ENCODE measurements at places on chromosomes 7 and 10.

DNA sequence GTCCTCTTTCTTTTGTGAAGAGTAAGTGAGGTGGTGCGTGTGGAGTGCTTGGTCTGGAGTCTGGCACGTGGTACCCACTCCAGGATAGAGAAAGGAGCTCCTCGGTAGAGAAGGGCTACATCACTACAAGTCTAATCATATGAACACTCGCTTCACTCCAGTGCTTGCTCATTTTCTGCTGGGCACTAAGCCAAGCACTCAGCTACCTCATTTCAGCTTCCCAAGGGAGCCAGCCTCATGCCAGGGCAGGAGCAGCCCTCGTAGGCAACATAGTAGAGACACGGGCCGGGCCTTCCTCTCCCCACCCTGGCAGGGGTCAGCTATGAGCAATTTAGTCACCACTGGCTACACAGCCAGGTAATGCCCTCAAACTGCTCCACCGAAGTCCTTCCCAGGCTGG, 11.4 kb upstream of the HSPA12A start:
- DNase-seq: no peak

DNA sequence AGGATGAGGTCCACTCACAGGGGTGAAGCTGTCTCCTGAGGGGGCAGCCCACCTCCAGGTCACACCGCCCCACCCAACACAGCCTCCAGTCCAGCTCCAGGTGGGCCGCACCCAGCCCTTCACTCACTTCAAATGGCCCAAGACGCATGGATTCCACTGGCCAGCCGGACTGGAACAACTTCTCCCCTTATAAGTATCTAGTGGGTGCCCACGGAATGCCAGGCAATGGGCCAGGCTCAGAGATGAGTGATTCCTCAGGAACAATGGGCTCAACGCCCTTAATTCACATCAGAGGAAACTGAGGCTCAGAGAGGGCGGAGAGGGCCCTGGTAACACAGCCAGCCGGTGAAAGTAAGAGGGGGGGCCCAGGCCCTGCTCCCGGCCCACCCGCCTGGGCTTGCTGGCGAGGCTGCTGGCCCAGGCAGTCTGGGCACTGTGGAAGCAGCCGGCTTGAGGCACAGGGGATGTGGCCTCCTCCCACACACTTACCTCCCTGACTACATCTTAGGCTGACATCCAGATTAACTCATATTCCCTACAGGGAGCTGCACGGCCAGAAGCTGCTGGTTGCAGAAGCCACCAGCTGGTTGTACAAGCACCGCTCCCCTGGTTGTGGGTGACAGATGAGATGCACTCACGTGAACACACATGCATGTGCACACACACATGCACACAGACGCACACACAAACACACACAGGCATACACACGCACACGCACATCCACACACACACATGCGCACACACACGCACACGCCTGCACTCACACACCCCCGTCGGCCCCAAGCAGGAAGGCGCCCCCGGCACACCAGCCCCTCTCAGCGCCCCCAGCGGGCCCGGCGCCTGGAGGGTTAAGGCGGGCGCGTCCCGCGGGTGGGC, 1.0 kb upstream of the FAM20C start:
- peak; percentile 43 for DNase-seq

GRCh38 chr7:2688409-2689342, 674 bp downstream of the AMZ1 start:
- DNase-seq: no peak

DNA sequence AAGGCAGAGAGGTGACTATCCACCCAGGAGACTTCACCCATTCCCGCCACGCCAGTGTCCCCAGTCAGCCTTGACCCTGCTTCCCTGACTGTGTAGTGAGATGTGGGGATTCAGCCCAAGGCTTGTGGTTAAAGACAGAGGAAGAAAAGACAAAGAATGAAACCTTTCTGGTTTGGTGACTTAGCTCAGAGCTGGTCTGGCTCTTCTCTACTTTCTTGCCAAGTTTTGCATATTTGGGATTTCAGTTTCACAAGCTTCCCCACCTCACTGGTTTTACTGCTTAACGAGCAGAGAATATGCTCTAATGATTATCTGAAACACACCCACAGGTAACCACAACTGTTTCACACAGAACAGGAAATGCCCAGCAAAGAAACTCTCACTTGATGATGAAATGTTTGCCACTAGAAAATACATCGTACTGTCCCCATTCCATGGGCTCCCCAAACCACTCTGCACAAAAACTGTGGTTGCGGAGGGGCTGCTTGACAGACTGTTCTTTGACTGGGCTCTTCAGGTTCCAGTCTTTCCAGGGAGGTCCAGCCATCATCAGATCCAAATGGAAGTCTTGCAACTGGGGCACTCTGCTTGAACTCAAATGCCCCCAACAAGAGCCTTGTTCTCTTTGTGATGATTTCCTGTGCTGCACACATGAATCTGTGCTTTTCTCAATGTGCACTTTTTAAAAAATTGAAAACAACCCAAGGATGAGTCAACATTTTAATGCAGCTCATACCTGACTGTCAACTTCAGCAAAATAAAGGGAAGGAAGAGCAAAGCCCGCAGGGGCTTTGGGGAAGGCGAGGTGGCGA, 95.5 kb downstream of the CTBP2 start:
- DNase-seq: peak; percentile 66

GRCh38 chr7:26293569-26294308, 2.1 kb downstream of the SNX10 start:
- DNase-seq: no peak

- DNase-seq: no peak
Measured at GRCh38 chr10:50615658-50616057, 8.1 kb downstream of the SGMS1 start.

GRCh38 chr10:78038105-78038504, 4.4 kb downstream of the RPS24 start:
- DNase-seq: no peak

DNA sequence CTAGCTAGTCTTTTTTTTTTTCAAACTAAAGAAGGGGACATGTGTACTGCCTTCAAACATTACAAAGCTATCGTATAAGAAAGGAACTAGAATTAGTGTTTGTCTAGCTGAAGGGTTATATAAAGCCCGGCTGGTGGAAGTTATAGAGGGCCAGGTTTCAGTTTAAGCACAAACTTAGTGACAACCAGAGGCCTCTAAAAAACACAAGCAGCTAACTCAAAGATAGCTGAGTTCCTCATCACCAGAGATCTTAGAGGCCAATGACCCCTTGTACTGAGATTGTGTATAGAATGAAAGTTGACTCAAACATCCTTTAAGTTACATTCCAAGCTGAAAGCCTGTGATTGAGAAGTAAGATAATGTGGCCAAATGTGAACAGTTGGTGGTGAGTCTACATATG, 28.1 kb upstream of the SGMS1 start:
- no peak for DNase-seq

DNA sequence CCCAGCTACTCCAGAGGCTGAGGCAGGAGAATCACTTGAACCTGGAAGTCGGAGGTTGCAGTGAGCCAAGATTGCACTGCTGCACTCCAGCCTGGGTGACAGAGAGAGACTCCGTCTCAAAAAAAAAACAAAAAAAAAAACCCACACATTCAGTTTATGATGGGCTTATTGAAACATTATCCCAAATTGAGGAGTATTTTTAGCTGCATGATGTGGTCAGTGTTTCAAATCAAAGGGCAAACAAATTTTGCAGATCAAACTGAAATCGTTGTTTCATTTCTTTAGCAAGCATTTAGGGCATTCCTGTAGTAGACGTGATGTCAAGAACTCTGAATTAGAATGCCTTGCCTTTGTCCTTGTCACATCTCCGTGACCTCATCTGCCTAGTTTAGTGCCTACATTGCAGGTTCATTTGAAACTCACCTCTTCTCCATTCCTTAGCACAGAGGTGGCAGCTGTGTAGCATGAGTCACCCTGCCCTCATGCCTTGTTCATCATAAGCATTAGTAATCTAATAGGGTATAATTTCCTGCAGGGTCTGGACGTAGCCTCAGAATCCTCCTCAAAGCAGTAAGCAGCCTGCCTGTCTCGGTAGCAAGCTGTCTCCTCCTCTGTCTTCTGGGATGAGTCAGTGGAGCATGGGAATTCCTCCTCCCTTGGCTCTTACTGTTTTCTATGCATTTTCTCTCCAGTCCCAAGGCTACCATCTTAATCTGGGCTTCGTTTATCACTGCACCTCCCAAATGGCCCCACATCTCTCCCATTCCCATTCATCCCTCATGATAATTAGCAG, 73.8 kb downstream of the CUL1 start:
- DNase-seq: peak; percentile 62

DNA sequence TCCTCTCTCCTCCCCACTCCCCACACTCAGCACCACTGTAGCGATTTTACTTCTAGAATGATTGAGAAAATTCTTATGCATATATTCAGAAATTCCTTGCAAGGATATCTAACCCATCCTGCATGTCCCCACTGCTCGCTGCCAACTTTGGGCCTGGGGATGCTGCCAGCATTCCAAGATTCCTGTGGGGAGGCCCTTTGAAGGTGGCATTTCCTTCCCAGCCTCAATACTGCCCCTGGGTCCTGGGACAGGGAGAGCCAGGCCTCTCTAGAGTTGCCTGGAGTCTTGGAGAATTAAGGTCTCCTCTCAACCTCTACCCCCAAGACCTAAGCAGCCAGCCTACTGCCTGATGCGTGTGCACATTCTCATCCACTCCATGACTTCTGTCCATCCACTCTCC, 303.5 kb downstream of the NEBL start:
- DNase-seq: no peak

DNA sequence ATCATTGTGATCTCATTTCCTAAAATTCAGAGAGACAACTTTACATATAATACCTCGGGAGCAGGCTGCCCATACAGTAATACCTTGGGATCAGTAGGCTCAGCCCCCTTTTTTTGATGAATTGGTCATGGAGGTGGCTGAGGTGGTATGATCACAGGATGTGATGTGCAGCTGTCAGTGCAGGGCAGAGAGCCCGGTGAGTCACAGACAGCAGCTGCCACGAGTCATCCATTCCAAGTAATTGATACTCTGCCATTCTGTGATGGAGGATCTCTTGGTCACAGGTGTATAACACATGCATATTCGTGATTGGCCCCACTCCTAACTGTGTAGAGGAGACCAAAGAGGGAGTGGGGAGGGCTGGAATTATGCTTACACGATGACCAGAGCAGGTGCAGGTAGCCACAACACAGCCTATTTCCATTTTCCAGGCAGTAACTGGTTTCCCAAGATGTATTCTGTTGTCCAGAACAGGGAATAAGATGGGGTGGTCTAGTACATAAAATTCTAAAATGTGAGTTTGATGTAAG, 14.1 kb downstream of the NRCAM start:
- no peak for DNase-seq

DNA sequence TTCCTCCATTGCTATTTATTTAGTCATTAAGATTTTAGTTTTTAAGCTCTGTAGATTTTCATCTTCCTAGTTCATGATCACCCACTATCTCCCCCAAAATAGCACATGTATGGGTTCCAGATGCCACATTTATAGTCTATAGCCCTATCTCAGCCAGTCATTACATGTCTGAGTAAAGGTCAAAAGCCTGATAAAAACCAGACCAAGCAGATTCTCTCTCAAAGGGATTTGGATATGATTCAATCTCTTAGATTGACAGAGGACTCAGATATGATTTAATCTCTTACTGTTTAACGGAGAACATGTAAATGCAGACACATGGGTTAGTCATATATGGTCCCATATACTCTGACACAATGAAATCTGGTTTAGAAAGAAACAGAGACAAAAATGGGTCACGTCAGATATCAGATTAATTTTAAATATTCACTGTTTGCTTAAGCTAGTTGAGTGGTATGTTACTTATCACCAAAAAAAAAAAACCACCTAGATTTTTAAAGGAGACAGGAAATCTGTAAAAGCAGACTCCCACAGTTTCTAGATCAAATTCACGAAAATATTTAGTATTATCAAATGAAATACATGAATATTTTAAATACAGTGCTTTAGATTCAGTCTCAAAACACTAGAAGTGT, 107.0 kb upstream of the LRRN3 start:
- DNase-seq: no peak

DNA sequence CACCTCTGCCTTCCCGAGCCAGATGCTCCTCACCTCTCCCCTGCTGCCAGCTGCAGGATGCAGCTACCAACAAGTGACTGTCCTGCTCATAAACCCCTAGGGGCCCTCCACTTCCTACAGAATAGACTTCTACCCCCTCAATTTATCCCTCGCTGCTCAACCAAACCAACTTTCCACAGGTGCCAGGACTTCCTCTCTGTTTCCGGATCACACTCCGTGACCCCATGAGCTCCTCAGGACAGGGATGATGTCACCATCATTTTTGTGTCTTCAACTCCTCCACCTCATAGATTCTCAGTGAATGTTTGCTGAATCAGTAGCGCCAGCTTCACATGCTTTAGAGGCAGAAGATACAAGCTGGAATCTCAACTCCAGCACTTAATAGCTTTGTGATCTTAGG, 25.8 kb upstream of the ADRB1 start:
- no peak for DNase-seq

GRCh38 chr7:70346844-70347462, 748.7 kb downstream of the AUTS2 start:
- no peak for DNase-seq

GRCh38 chr10:2851566-2851965, 215.8 kb upstream of the PFKP start:
- DNase-seq: no peak

- no peak for DNase-seq
Measured at GRCh38 chr7:17108049-17108584, 190.3 kb upstream of the AHR start.

- DNase-seq: no peak
Measured at GRCh38 chr10:80501381-80501912, 36.3 kb upstream of the SH2D4B start.

All from BJ (cell line).